ENCODE measurements at places on chromosomes 5 and 9. TPM values are rescaled to one million over a fixed set of nuclear protein-coding genes. Genes with fewer than 3 reads are reported as not detected.

C9orf78 gene
- 70.4 TPM for polyA plus RNA-seq

GPSM1 gene
- 1.1 TPM for polyA plus RNA-seq

EGFLAM gene
- not detected for polyA plus RNA-seq

PRRT1B gene
- polyA plus RNA-seq: not detected

PITX1 gene
- not detected for polyA plus RNA-seq

Data from Purkinje cell (primary cell).